ENCODE measurements at places on chromosomes 1 and 21.

- DNase-seq: no peak
These were observed 8.5 kb downstream of the CD2 start for GRCh38 chr1:116762781-116763115.

- peak; percentile 23 for DNase-seq
These were observed 18.8 kb downstream of the KIAA1614 start for GRCh38 chr1:180931529-180931928.

DNA sequence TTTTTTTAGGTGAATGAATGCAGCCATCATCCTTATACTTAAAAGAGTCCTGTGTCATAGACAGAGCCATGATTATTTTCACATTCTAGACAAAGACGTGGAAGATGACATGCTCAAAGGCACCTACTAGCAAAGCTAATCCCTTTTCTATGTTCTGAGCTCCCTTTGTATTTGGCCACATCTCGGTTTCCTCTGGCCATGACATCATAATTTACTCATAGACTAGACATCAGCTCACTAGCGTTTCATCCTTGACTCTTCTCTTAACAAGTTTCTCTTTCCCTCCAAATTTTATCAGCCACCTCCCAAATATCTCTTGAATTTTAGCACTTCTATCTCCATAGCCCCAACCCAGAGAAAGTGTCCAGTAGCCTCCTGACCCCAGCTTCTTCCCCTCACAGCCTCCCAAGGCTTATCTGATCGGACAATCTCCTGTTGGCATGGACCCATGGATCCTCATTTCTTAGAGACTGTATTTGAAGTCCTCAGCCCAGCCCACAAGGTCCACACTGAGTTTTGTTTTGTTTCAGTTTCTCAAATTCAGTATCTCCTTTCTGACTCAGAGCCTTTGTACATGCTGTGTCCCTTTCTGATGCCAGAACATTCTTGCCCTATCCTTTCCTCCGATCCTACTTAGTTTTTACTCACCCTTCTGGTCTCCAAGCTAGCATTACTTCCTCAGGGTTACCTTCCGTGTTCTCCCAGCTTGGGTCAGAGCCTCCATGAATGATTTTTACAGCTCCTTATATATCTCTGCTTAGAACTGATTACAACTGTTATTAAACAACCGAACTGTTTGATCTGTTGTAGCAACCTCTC is 33.0 kb upstream of the EPS8L3 start:
- DNase-seq: peak; percentile 77

GRCh38 chr1:33143176-33143575 is 38.7 kb downstream of the TRIM62 start:
- DNase-seq: peak; percentile 59

- DNase-seq: no peak
These were observed 16.6 kb downstream of the C1orf141 start for GRCh38 chr1:67118191-67118590.

DNA sequence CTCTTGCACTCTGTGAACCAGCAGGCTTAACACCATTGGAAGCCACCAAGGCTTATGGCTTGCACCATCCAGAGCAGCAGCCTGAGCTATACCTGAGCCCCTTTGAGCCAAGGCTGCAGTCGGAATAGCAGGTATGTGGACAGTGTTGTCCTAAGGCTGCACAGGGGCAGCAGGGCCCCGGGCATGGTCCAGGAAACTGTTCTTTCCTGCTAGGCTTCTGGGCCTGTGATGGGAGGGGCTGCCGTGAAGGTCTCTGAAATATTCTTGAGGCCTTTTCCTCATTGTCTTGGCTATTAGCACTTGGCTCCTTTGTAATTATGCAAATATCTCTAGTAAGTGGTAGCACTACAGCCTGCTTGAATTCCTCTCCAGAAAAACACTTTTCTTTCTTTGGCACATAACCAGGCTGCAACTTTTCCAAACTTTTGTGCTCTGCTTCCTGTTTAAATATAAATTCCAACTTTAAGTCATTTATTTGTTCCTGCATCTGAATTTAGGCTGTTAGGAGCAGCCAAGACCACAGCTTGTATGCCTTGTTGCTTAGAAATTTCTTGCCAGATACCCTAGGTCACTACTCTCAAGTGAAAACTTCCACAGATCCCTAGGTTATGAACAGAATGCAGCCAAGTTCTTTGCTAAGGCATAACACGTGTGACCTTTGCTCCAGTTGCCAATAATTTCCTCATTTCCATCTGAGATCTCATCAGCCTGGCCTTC is 5.2 kb downstream of the KRTAP20-4 start:
- DNase-seq: no peak

GRCh38 chr21:36661511-36662309 is 37.2 kb upstream of the SIM2 start:
- DNase-seq: peak; percentile 46

GRCh38 chr1:175232335-175232734 is 39.8 kb upstream of the KIAA0040 start:
- DNase-seq: no peak

DNA sequence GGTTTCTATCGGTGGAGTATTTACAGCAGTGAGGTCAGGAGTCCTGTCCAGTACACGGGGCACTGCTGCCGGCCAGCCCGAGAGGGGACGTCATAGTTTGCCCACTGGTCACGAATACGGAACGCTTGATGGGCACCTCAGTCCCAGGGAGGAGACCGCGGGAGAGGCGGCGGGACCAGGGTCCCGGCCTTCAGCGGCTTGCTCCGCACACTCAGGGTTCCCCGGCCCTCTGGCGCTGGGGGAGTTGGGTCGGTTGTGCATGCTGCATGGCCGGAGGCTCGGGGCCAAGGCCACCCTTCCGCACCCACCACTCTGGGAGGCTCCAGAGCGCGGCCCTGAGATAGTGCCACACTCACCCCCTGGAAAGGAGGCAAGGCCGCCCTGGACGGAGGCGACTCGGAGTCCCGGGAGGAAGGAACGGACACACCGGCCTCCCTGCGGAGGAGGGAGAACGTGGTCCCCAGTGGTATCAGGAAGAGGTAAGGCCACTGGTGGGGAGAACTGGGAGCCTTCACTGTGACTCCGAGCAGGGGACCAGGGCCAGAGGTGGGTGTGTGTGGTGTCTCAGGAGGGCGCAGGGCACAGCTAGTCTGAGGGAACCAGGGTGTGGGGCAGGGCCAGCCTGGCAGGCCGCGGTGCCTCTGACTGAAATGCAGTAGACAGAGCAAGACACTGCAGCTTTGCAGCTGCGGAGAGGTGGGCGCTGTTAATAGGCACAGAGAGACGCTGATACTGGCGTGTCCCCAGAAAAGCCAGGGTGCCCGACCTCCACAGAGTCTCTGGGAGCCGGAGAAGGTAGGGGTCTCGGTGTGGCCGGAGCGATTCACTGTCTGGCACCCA is 28.6 kb upstream of the PRSS38 start:
- DNase-seq: no peak

GRCh38 chr1:107777664-107778047 is 187.3 kb downstream of the VAV3 start:
- DNase-seq: no peak

- DNase-seq: peak; percentile 55
These were observed 14.2 kb upstream of the KCNE1 start for GRCh38 chr21:34526241-34526617.

- no peak for DNase-seq
These were observed 1528.0 kb upstream of the TPTE start for GRCh38 chr21:8993284-8993942.

DNA sequence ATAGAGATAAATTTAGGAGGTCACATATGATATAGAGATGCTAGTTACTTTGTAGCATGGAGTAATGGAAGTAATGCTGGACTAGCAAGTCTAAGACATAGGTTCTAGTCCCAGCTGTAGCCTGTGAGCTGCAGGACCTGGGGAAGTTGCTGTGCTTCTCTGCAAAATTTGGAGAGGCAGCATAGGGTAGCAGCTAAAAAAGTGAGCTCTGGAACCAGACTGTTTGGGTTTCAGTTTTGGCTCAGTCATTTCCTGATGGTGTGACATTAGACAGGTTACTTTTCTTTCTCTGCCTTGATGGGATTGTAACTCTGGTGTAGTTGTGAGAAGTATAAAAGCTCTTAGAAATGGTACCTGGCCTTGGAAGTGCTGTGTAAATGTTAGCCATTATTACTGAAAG is 3.3 kb downstream of the METTL13 start:
- DNase-seq: no peak

DNA sequence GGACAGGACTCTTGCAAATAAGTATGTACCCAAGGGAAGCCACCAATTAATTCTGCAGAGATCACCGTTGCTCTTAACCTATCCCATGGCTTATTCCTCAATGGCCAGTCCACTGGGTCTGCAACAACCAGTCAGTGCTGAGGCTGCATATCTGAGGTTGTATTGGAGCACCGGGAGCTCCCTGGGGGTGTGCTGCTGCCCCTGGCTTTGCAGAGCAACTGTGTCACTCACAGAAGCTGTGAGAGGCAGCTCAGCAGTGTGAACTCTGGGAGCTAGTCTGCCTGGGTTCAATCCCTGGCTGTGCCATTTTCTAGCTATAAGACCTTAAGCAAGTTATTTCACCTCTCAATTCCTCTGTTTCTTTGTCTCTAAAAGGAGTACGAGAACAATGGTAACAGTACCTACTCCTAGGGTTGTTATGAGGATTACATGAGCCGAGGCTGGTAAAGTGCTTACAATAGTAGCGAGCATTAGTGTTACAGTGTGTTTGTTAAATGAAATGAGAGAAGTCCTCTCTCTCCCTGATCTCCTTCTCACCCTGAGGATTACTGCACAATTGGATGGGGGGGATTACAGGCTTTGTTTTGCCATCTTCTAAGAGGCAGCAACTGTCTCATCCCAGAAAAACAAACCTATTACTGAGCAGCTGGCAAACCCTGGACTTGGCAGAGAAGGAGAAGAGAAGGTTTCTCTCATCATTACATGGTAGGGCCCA is 3.6 kb downstream of the RXRG start:
- no peak for DNase-seq

- peak; percentile 91 for DNase-seq
These were observed 219.7 kb downstream of the NFIA start for GRCh38 chr1:61301824-61302657.

DNA sequence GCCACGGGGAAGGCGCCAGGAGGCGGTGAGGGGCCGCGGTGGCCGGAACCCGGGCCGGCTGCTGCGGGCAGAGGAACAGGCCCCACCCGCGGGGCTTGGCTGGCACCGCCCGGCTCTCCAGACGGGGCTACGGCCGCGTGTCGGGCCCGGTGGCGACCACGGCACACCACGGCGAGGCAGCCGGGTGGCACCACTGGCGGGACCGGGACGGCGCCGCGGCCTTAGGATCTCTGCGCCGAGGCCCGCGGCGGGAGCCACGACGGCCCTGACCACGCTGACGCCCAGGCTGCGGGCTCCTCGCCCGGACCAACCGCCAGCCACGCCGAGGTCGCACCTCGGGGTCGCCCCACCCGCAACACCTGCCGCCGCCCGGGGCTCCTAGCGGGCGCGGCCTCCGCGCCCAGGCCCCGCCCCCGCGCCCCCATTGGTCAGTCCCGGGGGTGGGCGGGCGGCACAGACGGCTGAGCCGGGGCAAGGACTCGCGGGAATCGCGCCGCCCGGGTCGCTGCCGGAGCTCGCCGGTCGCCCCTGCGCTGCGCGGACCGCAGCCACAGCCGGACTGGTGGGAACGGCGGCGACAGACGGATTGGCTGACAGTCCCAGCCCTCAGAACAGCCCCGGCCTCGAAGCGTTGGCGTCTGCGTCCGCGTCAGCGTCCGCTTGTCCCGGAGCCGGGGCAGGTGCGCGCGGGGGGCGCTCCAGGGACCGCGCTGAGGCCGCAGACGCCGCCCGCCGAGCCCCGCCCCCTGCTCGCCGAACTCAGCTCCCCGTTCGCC is at the start of gene BMP8A:
Gene BMP8A (plus strand): TSS at position 491 of the 776 bp plus-strand sequence. CDS start 356 bp downstream, outside the sequence.
- DNase-seq: peak; percentile 38

DNA sequence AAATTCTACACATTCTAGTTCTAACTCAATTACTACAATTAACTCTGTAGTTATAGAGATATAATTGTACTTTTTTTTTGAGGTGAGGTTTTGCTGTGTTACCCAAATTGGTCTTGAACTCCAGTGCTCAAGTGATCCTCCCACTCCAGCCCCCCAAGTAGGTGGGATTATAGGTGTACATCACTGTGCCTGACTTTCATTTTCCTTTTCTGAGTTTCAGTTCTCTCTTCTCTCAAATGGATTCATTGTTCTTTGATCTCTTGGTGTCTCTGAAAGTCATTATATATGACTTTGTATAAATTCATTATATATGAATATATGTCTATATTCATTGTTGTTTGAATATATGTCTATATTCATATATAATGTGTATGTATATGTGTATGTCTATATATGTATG is 74.0 kb upstream of the GALNT2 start:
- DNase-seq: no peak

- DNase-seq: peak; percentile 78
These were observed 100.1 kb upstream of the JUN start for GRCh38 chr1:58883888-58884482.

GRCh38 chr21:14824126-14824525 is 240.7 kb downstream of the NRIP1 start:
- DNase-seq: no peak

All from choroid plexus epithelial cell (primary cell).